ENCODE measurements at places on chromosomes 5 and 9.

DNA sequence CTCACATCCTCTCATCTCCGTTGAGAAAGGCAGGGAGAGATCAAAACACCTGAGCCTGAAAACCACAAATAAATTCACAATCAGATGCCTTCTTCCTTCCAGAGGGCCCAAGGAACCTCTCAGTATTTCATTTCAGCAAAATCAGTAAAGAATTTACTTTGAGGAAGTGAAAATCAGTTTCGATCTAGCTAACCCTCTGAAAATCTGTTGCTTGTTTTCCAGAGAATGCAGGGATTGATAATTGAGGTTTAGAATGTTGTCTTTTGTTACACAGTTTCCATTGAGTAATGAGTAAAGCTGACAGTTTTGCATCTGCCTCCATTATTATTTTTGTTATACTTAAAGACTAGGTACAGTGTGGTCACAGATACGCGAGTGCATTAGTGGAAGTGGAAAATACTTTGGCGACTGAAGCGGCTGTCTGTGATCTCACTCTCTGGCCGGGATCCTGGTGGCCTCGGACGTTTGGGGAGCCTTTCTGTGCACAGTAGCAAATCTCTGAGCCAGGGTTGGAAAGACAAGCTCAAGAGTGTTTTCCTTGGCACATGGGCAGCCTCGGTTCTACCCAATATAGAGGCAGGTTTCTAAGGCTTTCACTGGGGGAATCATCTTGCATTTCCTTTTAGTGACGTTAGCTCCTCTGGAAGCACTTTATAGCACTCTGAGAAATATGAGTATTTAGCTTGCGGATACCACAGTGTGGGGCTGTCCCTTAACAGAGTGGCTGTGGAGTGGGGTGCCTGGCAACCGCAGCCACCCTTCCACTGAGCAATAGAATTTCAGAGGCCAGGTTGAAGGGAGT is 32.2 kb upstream of the ANGPTL2 start:
- H3K4me3 ChIP-seq: no peak overlapping the region
- DNase-seq: no peak
- peaks cover 14% of the 10 kb centered on the region for H3K4me1 ChIP-seq
- H3K36me3 ChIP-seq: no peaks in the 10 kb centered on the region
- no peak overlapping the region for H3K27ac ChIP-seq
- H3K27me3 ChIP-seq: peaks cover 42% of the 10 kb centered on the region

- no peaks in the 10 kb centered on the region for H3K36me3 ChIP-seq
- no peak overlapping the region for H3K4me3 ChIP-seq
- no peak overlapping the region for H3K27ac ChIP-seq
- no peak for DNase-seq
Observed at GRCh38 chr5:111704452-111705085, 52.4 kb downstream of the NREP start.

DNA sequence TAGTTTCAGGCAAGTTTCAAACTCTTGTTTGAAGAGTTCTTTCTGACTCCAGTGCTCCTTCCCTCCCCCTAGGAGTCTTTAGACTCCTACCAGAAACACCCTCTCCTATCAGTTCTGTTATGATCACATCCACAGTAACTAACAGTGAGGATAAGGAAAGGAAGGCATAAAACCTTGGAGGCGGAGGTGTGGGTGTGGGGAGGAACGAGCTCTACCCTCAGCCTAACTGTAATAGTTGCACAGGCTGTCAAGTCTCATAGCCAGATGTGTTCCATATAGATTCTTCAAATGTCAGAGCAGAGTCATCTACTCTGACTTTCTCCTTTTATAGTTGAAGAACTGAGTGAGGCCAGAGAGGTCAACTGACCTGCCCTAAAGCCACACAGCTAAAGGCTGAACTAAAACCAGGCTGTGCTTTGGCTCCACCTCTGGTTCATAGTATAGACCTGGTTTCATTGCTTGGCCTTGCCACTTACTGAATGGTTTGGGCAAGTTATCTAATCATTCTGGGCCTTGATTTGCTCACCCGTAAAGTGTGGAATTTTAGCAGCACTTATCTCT is 34.4 kb upstream of the PIK3R1 start:
- no peak overlapping the region for H3K27ac ChIP-seq
- H3K4me1 ChIP-seq: peaks cover 8% of the 10 kb centered on the region
- H3K27me3 ChIP-seq: no peaks in the 10 kb centered on the region
- no peak overlapping the region for H3K4me3 ChIP-seq
- no peaks in the 10 kb centered on the region for H3K36me3 ChIP-seq

DNA sequence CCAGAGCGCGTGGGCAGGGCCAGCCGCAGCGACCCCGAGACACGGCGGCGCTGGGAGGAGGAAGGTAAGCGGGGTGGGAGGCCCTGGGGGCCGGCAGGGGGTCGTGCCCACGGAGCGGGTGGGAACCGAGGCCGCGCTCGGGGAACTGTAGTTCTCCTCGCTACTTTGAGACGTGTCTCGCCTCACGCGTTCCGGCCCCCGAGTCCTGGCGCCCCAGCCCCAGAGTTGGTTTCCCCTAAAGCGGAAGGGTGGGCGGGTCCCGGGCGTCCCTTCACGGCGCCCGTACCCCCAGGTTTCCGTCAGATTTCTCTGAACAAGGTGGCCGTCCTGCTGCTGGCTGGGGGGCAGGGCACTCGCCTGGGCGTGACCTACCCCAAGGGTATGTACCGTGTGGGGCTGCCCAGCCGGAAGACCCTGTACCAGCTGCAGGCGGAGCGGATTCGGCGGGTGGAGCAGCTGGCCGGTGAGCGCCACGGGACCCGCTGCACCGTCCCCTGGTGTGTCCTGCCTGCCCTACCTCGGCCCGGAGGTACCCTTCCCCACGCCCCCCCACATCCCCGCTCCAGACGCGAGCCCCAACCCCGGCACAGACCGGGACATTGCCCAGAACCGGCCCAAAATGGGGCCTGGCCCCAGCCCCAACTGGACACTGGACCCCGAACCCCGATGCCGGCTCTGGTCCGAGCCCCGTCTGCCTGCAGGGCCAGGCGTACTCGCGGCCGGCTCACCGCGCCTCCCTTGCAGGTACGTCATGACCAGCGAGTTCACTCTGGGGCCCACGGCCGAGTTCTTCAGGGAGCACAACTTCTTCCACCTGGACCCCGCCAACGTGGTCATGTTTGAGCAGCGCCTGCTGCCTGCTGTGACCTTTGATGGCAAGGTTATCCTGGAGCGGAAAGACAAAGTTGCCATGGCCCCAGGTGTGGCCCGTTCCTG is 709 bp downstream of the UAP1L1 start:
- H3K27ac ChIP-seq: no peak overlapping the region
- peak overlapping the region; percentile 74 for H3K4me3 ChIP-seq
- no peaks in the 10 kb centered on the region for H3K4me1 ChIP-seq

- H3K4me3 ChIP-seq: no peak overlapping the region
- DNase-seq: no peak
- H3K4me1 ChIP-seq: no peaks in the 10 kb centered on the region
- H3K36me3 ChIP-seq: no peaks in the 10 kb centered on the region
Observed at GRCh38 chr9:113985968-113986585, 92.0 kb downstream of the AMBP start.

- H3K4me1 ChIP-seq: no peaks in the 10 kb centered on the region
- DNase-seq: peak; percentile 18
- H3K27me3 ChIP-seq: peaks cover 13% of the 10 kb centered on the region
- H3K27ac ChIP-seq: no peak overlapping the region
- no peak overlapping the region for H3K4me3 ChIP-seq
Observed at GRCh38 chr9:34546834-34547827, 24.3 kb upstream of the ENHO start.

- no peaks in the 10 kb centered on the region for H3K27me3 ChIP-seq
- H3K36me3 ChIP-seq: peaks cover 75% of the 10 kb centered on the region
- no peak overlapping the region for H3K4me3 ChIP-seq
- no peak overlapping the region for H3K27ac ChIP-seq
- peaks cover 2% of the 10 kb centered on the region for H3K4me1 ChIP-seq
Observed at GRCh38 chr9:92641092-92641809, 28.7 kb downstream of the IPPK start.

GRCh38 chr5:148335259-148335658 is at the start of gene SPINK9:
TSS of gene SPINK9 (plus strand) at chr5:148335559. CDS start at chr5:148335614, 55 bp downstream.
- no peaks in the 10 kb centered on the region for H3K36me3 ChIP-seq
- no peaks in the 10 kb centered on the region for H3K4me1 ChIP-seq
- no peak within 1 kb of the TSS for H3K27ac ChIP-seq
- H3K4me3 ChIP-seq: no peak within 1 kb of the TSS

DNA sequence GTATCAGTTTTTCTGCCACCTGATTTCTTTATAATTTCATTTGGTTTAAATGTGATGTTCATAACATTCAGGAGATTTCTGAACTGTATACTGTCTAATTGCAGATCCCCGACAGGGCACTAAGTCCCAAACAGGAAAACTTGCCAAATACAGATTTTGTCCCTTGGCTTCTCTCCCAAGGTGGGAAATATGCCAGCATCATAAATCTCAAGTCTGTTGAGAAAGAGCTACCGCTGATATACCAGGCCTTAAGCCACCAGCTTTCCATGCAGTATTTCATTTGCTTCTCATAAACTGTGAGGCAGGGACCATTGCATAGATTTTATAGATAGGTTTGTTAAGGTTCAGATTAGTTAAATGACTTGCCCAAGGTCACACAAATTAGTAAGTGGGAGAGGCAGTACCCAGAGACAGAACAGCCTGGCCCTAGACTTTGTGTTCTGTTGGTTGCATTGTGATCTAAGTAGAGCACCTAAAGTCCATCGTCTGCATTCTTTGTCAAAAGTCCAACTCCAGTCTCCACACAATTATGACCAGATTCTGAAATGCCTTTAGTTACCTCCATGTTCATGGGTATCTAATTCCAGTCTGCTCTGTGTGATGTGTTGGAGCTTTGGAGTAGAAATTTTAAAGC is 16.2 kb downstream of the GPR21 start:
- H3K4me1 ChIP-seq: peaks cover 4% of the 10 kb centered on the region
- H3K27ac ChIP-seq: no peak overlapping the region
- DNase-seq: no peak
- H3K27me3 ChIP-seq: no peaks in the 10 kb centered on the region

DNA sequence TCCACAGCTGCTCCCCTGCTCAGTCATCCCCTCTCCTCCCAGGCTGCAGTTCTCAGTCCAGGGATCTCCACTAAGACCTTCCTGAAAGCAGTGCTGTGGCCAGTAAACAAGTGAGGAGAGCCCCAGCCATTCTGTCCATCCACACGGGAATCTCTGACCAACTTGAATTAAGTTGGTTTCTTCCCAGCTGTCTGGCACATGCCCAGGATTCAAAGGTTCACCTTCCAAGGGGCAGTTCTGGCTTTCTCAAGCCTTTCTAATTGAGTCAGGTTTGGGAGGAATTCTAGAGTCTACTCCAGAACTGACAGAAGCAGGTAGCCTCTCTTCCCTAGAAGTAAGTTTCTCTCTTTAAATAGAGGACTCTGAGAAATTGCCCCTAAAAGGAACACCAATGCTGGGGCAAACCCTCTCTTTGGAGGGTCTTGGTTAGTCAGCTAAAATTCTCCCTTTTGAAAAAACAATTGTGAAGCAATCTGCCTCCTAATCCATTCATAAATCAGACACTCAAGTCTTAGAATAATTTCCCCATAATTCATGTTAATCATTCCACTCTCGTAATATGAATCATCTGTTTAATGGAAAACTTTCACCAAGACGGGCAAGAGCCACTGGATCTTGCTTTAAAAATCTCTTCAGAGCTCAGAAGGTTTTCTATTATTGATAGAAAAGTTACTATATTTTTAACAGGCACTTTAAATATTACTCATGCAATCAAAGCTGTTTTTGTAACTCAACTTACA is 133.8 kb downstream of the SPOCK1 start:
- no peaks in the 10 kb centered on the region for H3K27me3 ChIP-seq
- H3K4me3 ChIP-seq: no peak overlapping the region
- DNase-seq: no peak
- H3K27ac ChIP-seq: no peak overlapping the region

DNA sequence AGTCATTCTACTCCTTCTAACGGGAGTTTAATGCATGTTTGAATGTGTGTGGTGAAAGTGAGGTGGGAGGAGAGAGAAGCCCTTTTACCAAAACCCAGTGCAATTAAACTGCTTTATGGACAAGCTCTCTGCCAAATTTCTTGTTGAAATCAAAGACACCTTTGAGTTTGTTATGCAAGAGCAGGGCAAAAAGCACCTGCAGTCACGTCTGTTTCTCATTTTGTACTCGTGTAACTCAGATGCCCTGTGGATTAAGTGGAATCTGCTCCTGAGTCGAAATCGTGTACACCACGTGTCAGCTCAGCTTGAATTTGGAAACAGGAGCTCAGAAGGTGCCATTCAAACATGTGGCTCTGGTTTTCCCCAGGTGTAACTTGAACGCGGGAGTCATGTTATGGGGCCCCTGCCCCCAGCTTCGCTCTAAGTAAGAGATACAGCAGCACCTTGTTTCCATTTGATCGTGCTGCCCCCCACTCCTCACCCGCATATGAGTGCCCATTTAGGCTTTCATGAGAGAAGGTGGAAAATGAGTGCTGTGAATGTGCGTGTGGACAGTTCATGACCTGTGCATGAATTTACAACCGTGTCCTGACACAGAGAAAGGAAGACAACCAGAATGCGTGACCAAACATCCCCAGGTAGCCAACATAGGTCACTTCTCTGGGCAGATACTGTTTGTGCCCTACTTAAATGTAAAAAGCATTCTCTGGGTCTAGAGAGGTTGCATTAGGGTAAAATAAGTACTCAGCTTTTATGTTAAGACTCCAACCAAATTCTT is 347.0 kb upstream of the SLC30A5 start:
- H3K27me3 ChIP-seq: peaks cover 26% of the 10 kb centered on the region
- H3K4me1 ChIP-seq: peaks cover 5% of the 10 kb centered on the region
- no peaks in the 10 kb centered on the region for H3K36me3 ChIP-seq
- DNase-seq: no peak
- H3K27ac ChIP-seq: no peak overlapping the region
- no peak overlapping the region for H3K4me3 ChIP-seq

DNA sequence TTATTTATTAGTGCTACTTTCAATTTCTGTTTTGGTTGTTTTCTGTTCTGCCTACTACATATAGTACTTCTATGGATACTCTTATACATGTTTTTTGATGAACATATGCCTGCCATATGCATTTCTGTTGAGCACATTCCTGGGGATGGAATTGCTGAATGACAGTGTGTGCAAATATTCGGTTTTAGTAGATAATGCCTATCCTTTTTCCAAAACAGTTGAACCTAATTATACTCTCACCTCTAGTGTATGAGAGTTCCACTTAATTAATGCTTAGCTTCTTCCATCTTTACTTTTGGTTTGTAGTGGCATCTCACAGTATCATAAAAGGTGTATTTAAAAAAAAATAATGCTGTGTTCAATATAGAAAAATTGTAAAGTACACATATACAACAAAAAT is 96.8 kb downstream of the ADGRV1 start:
- DNase-seq: no peak
- no peaks in the 10 kb centered on the region for H3K27me3 ChIP-seq
- H3K36me3 ChIP-seq: no peaks in the 10 kb centered on the region
